ENCODE measurements at places on chromosomes 16 and 17. TPM values are rescaled to one million over a fixed set of nuclear protein-coding genes. Genes with fewer than 3 reads are reported as not detected.

- H3K36me3 ChIP-seq: peaks cover 11% of the 10 kb centered on the region
- H3K4me3 ChIP-seq: peak overlapping the region; percentile 95
- peak overlapping the region; percentile 98 for H3K27ac ChIP-seq
- no peak for DNase-seq
- H3K27me3 ChIP-seq: no peaks in the 10 kb centered on the region
Measured at GRCh38 chr17:75205793-75206163, 299 bp downstream of the NUP85 start.

TRPV3 gene
- total RNA-seq: 0.47 TPM

DNA sequence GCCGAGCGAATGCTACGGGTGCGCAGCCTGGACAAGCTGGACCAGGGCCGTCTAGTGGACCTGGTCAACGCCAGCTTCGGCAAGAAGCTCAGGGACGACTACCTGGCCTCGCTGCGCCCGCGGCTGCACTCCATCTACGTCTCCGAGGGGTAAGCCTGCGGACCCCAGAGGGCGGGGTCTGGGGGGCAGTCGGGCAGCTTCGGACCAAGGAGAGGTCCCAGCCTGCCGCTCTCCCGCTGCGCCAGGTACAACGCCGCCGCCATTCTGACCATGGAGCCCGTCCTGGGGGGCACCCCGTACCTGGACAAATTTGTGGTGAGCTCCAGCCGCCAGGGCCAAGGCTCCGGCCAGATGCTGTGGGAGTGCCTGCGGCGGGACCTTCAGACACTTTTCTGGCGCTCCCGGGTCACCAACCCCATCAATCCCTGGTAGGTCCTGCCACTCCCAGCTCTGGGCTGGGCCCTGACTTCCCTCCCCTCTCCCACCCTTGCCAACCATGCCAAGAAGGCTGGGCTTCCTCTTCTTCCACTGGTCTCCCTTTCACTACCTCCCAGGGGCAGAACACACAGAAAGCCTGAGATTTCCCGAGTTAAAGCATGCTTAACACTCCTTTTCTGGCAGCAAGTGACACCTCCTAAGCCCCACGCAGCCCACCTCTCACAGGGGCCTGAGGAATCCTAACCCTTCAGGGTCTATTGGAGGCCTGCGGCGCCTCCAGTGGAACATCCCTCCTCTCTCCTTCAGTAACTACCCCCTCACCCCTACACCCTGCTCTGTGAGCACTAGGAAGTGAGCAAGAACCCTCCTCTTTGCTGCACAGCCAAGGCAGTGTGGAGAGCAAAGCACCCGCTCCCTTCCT lies 3.2 kb downstream of the NAGS start:
- peaks cover 16% of the 10 kb centered on the region for H3K36me3 ChIP-seq
- no peak for DNase-seq
- peaks cover 30% of the 10 kb centered on the region for H3K27me3 ChIP-seq
- H3K4me3 ChIP-seq: peak overlapping the region; percentile 82
- H3K4me1 ChIP-seq: peaks cover 22% of the 10 kb centered on the region
- H3K27ac ChIP-seq: no peak overlapping the region

PLXDC1 gene
- total RNA-seq: 0.54 TPM

DNA sequence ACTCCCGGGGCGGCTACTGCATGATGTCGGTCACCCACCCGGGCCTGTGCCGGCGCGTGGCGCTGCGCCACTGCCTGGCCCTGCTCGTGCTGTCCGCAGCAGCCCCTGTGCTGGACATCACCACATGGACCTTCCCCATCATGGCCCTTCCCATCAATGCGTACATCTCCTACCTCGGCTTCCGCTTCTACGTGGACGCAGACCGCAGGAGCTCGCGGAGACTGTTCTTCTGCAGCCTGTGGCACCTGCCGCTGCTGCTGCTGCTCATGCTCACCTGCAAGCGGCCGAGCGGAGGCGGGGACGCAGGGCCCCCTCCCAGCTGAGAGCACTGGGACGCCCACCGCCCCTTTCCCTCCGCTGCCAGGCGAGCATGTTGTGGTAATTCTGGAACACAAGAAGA lies 29.8 kb downstream of the CDRT15 start:
- H3K36me3 ChIP-seq: peaks cover 49% of the 10 kb centered on the region
- no peaks in the 10 kb centered on the region for H3K27me3 ChIP-seq
- no peak overlapping the region for H3K4me3 ChIP-seq
- H3K27ac ChIP-seq: no peak overlapping the region

PPY gene
- not detected for total RNA-seq

RAB26 gene
- total RNA-seq: 0.35 TPM

SNX20 gene
- 26.0 TPM for total RNA-seq

ABCA10 gene
- total RNA-seq: 0.12 TPM

- H3K36me3 ChIP-seq: no peaks in the 10 kb centered on the region
- H3K4me1 ChIP-seq: no peaks in the 10 kb centered on the region
- peaks cover 6% of the 10 kb centered on the region for H3K27me3 ChIP-seq
- H3K4me3 ChIP-seq: no peak overlapping the region
Measured at GRCh38 chr17:68568581-68568980, 32.6 kb downstream of the FAM20A start.

DNA sequence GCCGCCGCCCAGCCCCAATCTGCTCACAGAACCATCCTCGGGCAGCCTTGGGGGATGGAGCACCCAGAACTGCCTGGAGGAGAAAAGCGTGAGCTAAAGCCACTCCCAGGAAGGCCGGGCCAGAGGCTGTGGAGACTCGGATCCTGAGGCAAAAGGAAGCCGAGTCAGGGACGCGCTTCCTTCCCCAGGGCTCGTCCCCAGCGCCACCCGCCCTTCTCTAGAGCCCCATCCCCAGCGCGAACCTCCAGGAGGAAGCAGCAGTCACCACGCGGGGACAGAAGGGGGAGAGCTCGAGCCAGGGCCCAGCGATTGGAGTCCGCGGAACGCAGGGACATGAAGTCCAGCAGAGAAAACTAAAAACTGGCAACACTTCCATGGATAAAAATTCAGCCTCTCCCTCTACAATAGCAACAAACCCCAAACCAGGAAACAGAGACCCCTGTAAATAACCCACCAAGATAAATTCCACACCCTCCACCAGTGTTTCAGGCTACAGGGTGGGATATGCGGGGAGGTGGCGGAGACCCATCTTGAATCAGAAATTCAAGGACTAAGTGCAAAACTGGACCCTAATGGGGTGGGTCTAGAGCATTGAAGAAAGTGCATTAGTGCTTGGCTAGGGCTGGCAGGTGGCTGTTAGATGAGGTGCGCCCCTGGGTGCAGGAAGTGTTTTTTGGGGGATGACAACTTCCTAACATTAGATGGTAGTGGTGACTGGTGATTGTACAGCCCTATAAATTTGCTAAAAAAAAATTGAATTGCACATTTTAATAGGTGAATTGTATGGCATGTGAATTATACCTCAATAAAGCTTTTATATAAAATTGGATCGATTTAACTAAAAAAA lies 116.1 kb upstream of the METRNL start:
- DNase-seq: peak; percentile 30
- H3K36me3 ChIP-seq: peaks cover 5% of the 10 kb centered on the region
- H3K27me3 ChIP-seq: no peaks in the 10 kb centered on the region
- peaks cover 3% of the 10 kb centered on the region for H3K4me1 ChIP-seq
- no peak overlapping the region for H3K4me3 ChIP-seq

ADAT1 gene
- total RNA-seq: 58.7 TPM

DNA sequence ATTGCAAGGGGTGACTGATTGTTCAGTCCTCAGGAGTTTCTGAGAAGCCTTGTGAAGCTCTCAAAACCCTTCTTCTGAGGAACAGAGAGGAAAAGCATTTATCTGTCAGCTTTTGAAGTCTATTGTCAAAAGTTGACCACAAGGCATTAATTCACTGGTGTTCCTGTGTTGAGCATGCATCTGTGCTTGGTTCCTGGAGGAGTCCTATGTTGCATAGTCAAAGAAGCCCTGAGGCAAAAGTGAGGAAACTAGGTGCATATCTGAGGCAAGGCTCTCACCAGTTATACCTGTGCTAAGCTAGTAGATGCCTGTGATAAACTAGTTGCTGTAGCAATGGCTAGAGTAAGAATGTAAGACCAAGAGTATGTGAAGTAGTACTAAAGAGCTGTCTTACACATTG lies 1.8 kb upstream of the HEATR6 start:
- H3K27me3 ChIP-seq: no peaks in the 10 kb centered on the region
- DNase-seq: no peak
- H3K4me1 ChIP-seq: peaks cover 19% of the 10 kb centered on the region
- peaks cover 4% of the 10 kb centered on the region for H3K36me3 ChIP-seq
- H3K4me3 ChIP-seq: no peak overlapping the region

DNA sequence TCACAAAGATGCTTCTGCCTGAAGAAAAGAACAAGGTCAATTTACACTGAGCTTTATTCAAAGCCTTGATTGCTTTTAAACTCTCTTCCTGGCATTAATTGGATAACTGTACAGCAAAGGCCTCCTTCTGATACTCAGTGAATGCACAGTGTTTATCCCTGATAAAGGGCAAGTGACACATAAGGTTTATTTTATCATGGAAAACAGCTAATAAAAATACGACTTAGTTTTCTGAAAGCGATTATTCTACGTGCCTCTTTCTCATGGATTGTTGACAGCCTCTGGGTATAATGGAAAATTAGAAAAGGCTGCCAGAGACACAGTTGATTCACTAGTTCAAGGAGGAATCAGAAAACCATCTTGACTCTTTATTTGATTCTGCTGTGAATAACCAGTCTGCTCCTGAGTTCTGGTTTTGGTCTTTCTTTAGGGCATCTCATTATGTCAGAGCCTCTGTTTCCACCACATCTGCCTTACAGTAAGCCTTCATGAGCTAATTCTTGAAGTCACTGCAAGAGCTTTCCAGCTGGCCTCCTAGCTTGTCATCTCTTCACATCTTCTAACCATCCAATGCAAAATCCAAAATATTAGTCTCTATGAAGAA lies 212.9 kb downstream of the CNTNAP4 start:
- H3K4me3 ChIP-seq: no peak overlapping the region
- H3K27me3 ChIP-seq: no peaks in the 10 kb centered on the region
- H3K36me3 ChIP-seq: no peaks in the 10 kb centered on the region
- no peak for DNase-seq
- H3K27ac ChIP-seq: no peak overlapping the region
- H3K4me1 ChIP-seq: no peaks in the 10 kb centered on the region

- no peaks in the 10 kb centered on the region for H3K27me3 ChIP-seq
- DNase-seq: no peak
- H3K36me3 ChIP-seq: peaks cover under 1% of the 10 kb centered on the region
- H3K4me1 ChIP-seq: peaks cover 15% of the 10 kb centered on the region
- H3K27ac ChIP-seq: no peak overlapping the region
Measured at GRCh38 chr17:81659038-81659437, 2.7 kb upstream of the PDE6G start.

GRCh38 chr17:55961386-55961785 lies 191.9 kb upstream of the ANKFN1 start:
- DNase-seq: no peak
- peaks cover 13% of the 10 kb centered on the region for H3K27me3 ChIP-seq
- peaks cover 5% of the 10 kb centered on the region for H3K4me1 ChIP-seq
- H3K27ac ChIP-seq: no peak overlapping the region
- H3K4me3 ChIP-seq: no peak overlapping the region

TEN1 gene
- total RNA-seq: 14.2 TPM

- H3K4me3 ChIP-seq: peak within 1 kb of the TSS; percentile 100
- peaks cover 28% of the 10 kb centered on the region for H3K36me3 ChIP-seq
- H3K27me3 ChIP-seq: no peaks in the 10 kb centered on the region
- H3K4me1 ChIP-seq: peaks cover 50% of the 10 kb centered on the region
- peak; percentile 70 for DNase-seq
Measured at GRCh38 chr17:74748529-74749278, at the start of gene NHERF1. NHERF1 (plus strand) TSS chr17:74748628; CDS start chr17:74748847, 219 bp downstream.

- DNase-seq: no peak
- no peaks in the 10 kb centered on the region for H3K36me3 ChIP-seq
- peaks cover 4% of the 10 kb centered on the region for H3K27me3 ChIP-seq
Measured at GRCh38 chr17:56231693-56232092, 78.4 kb downstream of the ANKFN1 start.

PPP1R27 gene
- not detected for total RNA-seq

DNA sequence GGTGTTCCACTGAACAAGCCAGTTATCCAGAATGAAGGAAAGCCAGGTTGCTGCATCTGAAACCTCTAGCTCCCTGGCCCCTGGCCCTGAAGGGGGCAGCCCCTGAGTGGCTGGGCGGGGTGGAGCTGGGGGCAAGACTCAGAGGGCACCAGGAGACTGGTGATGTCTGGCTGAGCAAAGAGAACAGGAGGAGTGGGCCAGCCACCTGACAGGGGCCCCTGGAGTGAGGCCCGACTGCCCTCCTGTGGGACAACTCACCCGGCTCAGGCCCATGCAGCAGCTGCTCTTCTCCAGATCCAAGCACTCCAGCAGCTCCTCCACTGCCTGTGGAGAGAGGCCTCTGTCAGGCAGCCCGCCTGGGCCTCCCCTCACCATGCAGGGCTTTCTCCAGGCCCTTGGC lies 60.4 kb downstream of the PIPOX start:
- H3K27ac ChIP-seq: no peak overlapping the region
- peaks cover 2% of the 10 kb centered on the region for H3K4me1 ChIP-seq
- no peak overlapping the region for H3K4me3 ChIP-seq
- no peaks in the 10 kb centered on the region for H3K27me3 ChIP-seq
- peaks cover 2% of the 10 kb centered on the region for H3K36me3 ChIP-seq

- no peaks in the 10 kb centered on the region for H3K27me3 ChIP-seq
- DNase-seq: no peak
- peaks cover 29% of the 10 kb centered on the region for H3K4me1 ChIP-seq
- no peaks in the 10 kb centered on the region for H3K36me3 ChIP-seq
- H3K27ac ChIP-seq: peak within 1 kb of the TSS; percentile 23
- H3K4me3 ChIP-seq: peak within 1 kb of the TSS; percentile 80
Measured at GRCh38 chr17:1645207-1646171, at the start of gene SCARF1. SCARF1 (minus strand) TSS chr17:1645732; CDS start chr17:1645697, 35 bp downstream.

DNA sequence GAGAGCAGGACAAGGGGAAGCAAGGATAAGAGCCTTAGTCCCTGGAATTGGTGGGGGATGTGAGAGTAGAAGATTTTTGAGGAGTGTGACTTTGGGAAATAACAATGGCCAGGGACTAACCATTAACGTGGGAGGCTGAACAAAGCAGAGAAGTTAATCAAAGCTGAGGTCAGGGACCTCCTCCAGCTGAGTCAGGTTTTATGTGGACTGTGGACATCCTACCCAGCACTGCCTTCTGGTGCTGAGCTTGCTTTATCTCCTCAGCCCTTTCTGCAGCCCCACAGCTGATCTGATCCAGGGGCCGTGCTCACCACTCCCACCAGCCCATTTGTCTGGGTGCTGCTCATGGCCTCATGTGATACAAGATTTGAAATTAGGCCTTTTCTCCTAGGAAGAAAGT lies 146.6 kb downstream of the SHISA6 start:
- no peaks in the 10 kb centered on the region for H3K4me1 ChIP-seq
- peaks cover 1% of the 10 kb centered on the region for H3K36me3 ChIP-seq
- H3K27me3 ChIP-seq: peaks cover 6% of the 10 kb centered on the region
- no peak overlapping the region for H3K27ac ChIP-seq
- H3K4me3 ChIP-seq: no peak overlapping the region
- DNase-seq: no peak

KRT9 gene
- total RNA-seq: not detected

- no peak overlapping the region for H3K27ac ChIP-seq
- peaks cover 11% of the 10 kb centered on the region for H3K27me3 ChIP-seq
- no peak overlapping the region for H3K4me3 ChIP-seq
- H3K4me1 ChIP-seq: peaks cover 15% of the 10 kb centered on the region
- DNase-seq: no peak
- H3K36me3 ChIP-seq: peaks cover 11% of the 10 kb centered on the region
Measured at GRCh38 chr17:79830303-79830702, 8.9 kb downstream of the CBX4 start.

- H3K27me3 ChIP-seq: peaks cover 44% of the 10 kb centered on the region
- H3K4me1 ChIP-seq: peaks cover 7% of the 10 kb centered on the region
- H3K27ac ChIP-seq: no peak overlapping the region
- no peak overlapping the region for H3K4me3 ChIP-seq
Measured at GRCh38 chr17:58233543-58233942, 4.8 kb upstream of the LPO start.

FKBP10 gene
- 0.89 TPM for total RNA-seq
